ENCODE measurements at places on chromosomes 7 and 10.

- no peak for DNase-seq
Observed at GRCh38 chr10:43039624-43040481, 37.0 kb upstream of the RET start.

DNA sequence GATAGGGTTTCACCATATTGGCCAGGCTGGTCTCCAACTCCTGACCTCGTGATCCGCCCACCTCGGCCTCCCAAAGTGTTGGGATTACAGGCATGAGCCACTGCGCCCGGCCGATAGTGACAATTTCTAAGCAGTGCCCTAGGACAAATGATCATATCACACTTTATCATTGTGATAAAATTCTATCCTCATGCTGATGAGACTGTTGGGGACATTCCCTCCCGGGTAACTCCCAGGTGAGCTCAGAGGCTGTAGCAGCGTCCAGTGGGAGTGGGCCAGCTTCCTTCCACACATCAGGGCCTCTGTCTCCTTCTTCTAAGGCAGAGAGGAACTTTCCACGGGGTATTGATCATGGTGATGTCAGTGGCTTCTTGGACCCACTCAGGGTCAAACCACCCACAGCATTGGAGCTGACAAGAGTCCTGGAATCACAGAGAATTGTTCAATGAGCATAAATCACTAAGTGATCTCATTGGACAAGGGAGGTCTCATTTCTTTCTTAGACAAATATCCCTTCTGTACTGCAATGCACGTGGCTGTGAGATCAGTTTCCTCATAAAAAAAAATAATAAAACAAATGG, 256.1 kb downstream of the KLF6 start:
- DNase-seq: no peak

DNA sequence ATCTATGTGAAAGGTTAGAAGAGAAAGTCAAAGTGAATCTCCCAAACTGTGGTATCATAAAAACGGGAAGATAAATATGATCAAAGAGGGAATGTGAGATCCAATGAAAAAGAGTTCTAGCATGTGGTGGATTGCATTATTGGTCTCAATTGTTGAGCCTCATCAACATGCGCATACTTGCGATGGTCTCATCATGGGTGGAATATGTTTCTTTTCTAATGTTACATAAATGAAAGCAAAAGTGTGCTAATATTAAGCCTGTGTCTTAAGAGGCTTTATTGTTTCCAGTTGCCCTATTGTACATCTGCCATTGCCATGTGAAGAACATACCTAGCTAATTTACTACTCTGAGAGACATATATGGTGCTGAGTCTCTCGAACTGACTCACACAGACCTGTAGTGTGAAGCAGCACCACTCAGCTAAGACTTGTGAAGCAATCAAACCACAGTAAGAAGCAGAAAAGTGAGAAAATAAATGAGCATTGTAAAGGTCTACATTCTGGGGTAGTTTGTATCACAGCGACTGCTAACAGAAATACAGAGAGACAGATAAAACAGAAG, 645.5 kb upstream of the PCDH15 start:
- no peak for DNase-seq

DNA sequence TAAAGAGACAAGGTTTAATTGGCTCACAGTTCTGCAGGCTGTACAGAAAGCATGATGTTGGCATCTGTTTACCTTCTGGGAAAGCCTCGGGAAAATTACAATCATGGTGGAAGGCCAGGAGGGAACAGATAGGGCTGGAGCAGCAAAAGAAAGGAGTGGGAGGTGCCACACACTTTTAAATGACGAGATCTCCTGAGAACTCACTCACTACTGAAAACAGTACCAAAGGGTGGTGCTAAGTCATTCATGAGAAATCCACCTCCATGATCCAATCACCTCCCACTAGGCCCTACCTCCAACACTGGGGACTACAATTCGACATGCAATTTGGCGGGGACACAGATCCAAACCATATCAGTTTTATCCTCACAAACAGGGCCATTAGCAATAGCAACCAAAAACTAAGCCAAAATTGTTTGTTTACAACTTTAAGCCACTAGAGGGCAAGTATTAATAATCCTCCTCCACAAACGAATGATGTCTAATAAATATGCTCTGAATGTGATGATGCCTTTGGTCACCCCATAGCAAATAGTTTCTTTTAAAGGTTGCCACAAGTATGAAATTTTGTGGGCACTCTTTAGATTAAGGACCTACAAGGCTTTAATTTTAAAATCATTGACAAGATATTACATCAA, 129.2 kb upstream of the NRBF2 start:
- no peak for DNase-seq

DNA sequence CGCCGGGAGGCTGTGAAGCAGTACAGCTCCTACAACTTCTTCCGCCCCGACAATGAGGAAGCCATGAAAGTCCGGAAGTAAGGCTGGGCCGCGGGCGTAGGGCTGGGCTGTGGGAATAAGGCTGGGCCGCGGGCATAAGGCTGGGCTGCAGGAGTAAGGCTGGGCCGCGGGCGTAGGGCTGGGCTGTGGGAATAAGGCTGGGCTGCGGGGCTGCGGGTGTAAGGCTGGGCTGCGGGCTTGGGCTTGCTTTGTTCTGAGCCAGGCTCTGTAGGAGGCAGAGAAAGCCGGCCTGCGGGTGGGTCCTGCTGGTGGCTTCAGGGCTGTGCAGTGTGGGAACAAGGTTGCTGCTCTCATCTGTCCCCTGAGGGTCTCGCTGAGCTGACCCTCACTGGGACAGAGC, 12.5 kb downstream of the PFKFB3 start:
- no peak for DNase-seq

DNA sequence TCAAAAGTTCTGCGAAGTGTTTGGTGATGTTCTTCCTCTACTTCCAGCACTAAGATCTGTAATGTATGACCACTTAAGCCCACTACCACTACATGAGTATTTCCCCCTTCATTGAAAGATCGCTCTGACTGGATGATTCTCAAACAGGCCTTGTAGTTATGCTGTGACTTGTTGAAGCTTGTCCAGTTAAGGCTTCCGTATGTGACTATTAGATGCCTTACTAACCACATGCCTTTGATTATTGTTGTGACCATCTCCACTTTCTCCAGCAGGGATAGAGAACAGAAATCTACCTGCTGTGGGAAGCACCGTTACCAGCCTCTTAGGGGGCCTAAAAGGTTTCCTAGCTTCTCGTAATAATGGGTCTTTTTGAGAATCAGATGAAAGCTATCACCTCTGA, 81.1 kb downstream of the NOC3L start:
- DNase-seq: no peak

- DNase-seq: no peak
Observed at GRCh38 chr7:78218876-78219275, 420.3 kb downstream of the PHTF2 start.

DNA sequence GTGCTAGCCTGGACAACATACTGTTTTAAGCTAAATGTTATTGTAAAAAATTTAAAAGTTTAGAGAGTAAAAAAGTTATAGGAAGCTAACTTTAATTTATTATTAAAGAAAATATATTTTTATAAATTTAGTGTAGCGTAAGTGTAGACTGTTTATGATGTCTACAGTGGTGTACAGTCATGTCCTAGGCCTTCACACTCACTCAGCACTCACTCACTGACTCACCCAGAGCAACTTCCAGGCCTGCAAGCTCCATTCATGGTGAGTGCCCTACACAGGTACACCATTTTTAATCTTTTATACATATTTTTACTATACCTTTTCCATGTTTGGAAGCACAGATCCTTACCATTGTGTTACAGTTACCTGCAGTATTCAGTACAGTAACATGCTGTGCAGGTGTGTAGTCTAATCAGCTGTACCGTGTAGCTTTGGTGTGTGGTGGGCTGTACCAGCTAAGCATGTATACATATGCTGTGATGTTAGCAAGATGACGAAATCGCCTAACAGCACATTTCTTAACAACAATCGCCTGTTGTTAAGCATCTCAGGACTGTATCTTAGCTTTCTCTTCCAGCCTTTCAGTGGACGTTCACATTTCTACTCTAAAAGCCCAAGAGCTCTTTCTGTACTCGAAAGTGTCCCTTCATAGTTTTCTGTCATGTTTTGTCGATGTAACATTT, 12.5 kb downstream of the RNF32 start:
- no peak for DNase-seq

DNA sequence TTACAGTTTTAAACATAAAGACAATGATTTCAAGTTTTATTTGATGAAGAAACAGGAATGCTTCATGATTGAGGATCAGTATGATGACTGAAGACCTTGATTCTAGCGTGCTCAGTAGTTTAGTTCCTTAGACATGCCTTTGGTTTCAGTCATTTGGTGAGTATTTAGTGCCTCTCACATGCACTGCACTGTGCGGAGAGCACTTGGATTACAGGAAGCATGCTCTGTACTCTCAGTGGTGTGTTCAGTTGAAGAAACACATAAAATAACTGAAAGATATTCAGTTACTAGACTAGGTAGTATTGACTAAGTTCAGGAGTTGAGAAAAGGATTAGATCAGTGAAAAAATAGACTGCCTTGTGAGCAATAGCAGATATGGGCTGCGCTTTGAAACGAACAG, 25.5 kb downstream of the RBM17 start:
- DNase-seq: no peak

DNA sequence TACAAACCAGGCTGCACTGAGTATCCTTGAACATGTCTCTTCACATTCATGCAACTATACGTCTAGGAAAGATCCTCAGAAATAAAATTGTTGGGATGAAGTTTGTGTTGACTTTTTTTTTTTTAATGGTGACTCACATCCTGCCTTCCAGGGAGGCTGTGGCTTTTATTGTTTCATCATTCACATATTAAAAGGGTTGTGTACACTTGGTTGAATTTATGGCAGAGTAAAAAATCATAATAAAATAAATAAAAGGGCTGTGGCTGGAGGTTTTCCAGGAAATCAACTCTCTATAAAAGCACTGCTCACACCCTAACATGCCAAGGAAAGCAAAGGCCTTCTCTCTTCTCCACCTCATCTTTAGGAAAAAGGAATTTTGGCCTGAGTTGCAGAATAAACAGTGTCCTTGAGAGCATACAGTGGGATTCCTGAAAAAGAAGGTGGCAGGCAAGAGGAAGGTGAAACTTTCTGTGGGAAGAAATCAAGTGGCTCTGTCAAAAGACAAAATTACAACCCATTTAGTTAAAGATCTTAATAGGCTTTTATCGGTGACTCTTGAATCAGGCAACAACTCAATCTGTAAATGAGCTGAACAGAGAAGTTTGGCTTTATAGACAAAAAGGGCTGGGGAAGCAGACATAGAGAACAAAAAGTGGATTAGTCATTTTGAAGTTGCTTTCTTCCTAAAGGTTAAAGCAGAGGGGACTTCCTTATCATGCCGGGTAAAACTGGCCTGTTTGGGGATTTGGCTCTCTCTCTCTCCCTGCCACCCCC, 41.6 kb upstream of the FHIP2A start:
- DNase-seq: no peak

DNA sequence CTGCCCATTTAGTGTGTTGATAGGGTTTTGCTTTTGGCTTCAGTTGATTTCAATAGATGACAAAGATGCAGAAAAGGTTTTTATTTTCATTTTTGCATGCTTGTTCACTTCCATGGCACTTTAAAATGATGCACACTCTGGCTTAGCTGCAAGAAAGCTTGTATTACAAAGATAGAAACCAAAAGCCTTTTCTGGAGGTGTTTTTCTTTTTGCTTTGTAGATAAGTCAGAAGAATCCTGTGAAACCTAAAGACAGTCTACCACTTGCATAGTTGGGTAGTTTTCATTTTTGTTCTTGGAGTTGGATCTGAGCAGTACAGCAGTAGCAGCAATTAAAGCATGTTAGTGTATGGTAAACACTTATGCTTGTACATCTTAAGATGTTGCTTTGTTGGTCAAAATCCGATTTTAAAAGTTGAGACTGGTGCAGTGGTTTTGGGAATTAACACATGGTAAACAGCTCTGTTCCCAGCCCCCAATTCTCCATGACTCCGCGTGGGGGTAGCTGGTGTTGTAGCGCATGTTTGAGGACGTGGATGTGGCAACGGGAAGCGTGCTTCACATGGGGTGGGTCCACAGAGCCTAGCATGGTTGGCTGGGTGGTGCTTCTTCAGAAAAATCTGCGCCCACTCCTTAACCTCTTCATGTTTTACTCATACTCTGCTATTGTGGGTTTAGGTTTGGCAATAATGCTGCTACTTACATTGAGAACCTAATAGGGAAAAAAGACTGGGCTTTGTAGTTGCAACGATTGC, 19.8 kb downstream of the CCNY start:
- no peak for DNase-seq

- no peak for DNase-seq
Observed at GRCh38 chr10:89164080-89164479, 43.0 kb downstream of the CH25H start.
